Cerebellar nuclear complex (tissue), 1 donor: ENCODE measurements at places on chromosomes 4 and X.

DNA sequence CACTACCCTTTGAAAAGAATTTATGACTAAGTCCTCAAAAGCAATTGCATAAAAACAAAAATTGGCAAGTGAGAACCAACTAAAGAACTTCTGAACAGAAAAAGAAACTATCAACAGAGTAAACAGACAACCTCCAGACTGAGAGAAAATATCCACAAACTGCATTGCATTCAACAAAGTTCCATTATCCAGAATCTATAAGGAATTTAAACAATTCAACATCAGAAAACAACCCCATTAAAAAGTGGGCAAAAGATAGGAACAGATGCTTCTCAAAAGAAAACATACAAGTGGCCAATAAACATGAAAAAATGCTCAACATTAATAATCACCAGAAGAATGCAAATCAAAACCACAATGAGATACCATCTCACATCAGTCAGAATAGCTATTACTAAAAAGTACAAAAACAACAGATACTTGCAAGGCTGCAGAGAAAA, 130.2 kb downstream of the GASK1B start:
- DNase-seq: no peak

GRCh38 chr4:74499986-74500781, 55.2 kb downstream of the AREG start:
- DNase-seq: no peak

- no peak for DNase-seq
These were observed 76.9 kb downstream of the RRAGB start for GRCh38 chrX:55794405-55794804.

GRCh38 chr4:151031831-151032605, 16.9 kb upstream of the LRBA start:
- no peak for DNase-seq

- no peak for DNase-seq
These were observed 25.6 kb downstream of the SORBS2 start for GRCh38 chr4:185786422-185786821.

DNA sequence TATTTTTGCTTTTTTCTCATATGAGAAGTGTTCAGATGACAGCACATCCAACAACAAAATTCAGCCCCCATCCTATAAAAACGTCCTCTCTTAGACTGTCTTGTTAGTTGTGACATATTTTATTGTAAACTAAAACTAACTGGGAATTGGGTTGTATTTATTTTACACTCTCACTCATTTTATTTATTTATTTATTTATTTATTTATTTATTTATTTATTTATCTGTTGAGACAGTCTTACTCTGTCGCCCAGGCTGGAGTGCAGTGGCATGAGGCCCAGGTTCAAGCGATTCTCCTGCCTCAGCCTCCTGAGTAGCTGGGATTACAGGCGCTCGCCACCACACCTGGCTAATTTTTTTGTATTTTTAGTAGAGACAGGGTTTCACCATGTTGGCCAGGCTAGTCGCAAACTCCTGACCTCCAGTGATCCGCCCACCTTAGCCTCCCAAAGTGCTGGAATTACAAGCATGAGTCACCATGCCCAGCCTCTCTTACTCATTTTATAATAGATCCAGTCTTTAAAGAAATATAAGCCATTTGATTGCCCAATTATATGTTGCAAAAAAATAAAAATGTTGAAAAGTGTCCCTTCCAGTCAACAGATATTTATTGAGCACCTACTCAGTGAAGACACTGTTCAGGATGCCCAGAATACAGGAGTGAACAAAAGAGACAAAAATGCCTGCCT, 44.6 kb downstream of the PALLD start:
- no peak for DNase-seq

- no peak for DNase-seq
These were observed 195.8 kb downstream of the MAD2L1 start for GRCh38 chr4:119870856-119871255.

DNA sequence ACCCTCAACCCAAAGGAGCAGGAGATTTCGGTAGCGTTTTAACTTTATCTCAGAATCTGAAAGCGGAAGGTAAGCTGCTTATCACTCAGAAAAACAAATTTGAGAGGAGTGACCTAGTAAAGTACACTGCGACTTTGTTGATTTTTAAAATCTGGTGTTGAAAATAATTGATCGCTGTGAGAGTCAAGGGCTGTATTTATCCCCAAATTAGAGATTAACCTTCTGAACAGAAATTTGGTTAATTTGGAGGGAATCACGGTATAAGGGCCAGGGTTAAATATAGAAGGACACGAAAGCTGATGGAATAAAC, 212 bp downstream of the CLCN4 start:
- DNase-seq: no peak

- DNase-seq: no peak
These were observed 210.4 kb upstream of the GALNTL6 start for GRCh38 chr4:171602638-171603355.

GRCh38 chr4:168841000-168841671, 168.9 kb downstream of the CBR4 start:
- DNase-seq: no peak

DNA sequence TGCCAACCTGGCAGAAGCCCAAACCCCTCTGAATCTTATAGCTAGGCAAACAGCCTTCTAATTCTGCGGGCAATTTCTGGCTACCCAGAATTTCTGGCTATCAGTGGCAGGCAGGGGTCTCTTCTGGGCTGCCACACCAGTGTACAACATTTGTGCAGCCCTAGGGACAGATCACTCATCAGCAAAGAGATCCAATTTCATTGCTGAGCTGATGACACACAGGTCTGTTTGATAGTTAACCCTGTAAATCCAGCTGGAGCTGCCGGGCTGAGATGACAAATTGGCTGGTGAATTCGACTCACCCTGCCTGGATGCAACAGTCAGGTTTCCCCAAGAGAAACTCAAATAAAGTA, 2.4 kb downstream of the MID1 start:
- DNase-seq: no peak

GRCh38 chrX:67426946-67427345, 116.9 kb upstream of the AR start:
- no peak for DNase-seq

- DNase-seq: no peak
These were observed 553.6 kb downstream of the STPG2 start for GRCh38 chr4:97589481-97590196.

DNA sequence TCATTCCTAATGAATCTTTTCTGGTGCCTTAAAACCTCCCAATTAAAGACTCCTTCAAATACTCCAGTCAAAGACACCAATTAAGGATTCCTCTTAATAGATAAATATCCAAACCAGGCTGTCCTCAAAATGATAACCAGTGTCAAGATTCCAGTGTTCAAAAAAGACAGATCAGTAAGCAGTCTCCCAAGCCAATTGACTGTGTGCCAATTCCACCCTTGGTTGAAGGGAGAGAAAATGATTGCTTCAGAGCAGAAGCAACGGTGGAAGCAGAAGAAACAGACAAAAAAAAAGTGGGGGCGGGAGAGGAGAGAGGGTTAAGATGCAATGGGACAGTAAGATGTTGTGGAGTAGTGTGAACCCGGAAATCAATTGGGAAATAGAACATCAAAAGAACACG, 216.0 kb upstream of the FTHL17 start:
- no peak for DNase-seq
